ENCODE measurements at places on chromosomes 1 and 21.

- no peak for DNase-seq
These were observed 15.0 kb downstream of the ZNF496 start for GRCh38 chr1:247316590-247317197.

GRCh38 chr1:240666568-240667198 lies 54.7 kb upstream of the GREM2 start:
- DNase-seq = no peak

DNA sequence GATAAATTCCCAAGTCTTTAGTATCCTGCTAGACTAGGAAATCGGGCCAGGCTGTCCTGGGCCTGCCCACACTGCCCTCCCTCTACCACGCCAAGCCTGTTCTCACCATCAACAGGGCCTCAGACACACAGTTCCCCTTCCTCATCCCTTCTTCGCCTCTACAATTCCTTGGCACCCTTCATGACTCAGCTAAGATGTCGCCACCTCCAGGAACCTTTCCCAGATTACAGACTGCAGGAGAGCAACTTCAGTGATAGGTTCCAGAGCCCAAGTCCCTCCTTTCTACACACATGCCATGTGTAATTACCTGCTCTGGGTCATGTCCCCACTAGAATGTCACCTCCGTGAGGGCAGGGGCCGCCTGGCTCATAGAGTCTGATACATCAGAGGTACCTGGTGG lies 3.3 kb downstream of the RIMS3 start:
- DNase-seq = no peak

GRCh38 chr1:41411229-41411628 lies 50.0 kb downstream of the FOXO6 start:
- no peak for DNase-seq

GRCh38 chr1:172359491-172359999 lies 60.9 kb upstream of the C1orf105 start:
- no peak for DNase-seq

DNA sequence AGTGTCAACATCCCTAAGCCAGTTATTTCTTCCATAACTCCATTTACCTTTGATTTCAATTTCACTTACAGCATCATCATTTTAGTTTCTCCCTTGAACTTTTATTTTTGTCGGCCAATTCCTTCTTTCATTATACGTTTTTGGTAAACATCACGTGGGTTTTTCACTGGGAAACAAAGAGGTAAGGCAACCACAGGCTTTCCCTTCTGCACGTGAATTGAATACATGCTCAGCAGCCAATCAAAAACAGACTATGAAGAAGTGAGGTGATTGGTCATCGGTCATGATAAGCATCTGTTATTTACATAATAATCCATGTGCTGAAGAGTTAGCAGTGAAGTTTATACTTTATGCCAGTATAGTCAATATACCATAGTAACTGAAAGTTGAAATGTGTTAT lies 98.7 kb downstream of the NCAM2 start:
- no peak for DNase-seq

GRCh38 chr21:28516991-28517592 lies 475.6 kb downstream of the LTN1 start:
- DNase-seq = no peak

DNA sequence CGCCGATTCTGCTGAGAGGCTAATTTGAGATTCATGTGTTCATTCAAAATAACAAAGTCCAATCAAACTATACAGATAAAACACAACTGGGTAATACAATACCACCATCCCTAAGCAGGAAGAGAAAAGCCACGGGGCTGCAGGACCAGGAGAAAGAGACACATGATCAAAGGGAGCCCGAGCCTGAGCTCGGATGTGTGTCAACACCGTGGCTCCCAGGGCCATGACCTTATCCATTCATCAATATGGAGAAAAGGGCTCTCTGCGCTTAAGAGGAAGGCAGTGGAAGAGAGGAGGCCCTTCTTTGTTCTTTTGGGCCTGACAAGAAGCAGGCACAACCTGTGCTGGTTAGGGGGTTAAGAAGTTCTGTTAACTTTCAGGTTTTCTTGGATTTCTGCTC lies 56.7 kb downstream of the HUNK start:
- DNase-seq = no peak

DNA sequence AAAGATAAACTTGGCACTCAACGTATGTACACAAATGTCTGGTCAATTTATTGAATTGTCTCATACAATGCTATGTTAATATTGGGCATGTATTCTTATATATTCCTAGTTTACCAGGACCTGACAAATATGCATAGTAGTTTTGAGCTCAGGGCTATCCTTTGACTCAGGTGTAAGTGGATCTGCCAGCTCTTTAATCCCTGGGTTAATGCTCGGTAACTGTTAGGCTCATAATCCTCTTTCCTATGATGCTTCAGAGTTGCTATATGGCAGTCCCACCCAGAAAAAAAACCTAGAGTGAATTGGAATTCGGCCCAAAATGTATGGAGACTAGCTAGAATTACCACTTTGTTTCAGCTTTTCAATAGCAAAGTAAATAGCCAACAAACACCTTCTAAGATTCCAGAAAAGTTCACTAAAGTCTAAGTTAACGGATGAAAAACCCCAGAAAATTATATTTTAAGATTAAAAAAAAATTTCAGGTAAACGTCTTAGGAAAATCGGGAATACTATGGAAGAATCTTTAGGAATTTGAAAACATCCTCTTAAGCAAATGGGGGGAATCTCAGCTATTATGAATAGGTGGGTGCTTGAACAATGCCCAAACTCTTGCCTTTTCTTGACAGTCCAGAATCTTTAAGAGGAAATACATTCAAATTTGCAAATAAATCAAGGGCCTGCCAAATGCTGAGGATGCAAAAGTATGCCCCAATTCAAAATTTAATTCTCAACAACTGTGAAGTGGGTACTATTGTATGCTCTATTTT lies 10.9 kb downstream of the H3-3A start:
- no peak for DNase-seq

DNA sequence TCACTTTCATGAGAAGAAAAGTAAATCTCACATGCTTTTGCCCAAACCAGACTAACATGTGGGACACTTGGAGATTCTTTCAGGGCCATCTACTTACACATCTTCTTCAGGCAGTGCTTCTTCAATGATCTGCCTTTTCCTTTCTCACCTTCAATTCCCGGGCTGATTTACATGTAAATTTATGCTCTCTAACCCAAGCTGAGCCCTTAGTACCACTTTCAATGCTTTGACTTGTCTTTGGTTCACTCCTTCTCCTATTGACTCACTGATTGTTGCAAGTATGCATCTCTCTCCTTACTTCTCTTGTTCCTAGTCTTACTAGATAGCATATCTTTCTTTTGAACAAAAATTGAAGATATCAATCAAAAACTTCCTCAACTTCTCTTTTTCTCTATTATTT lies 154.2 kb upstream of the DEPDC1 start:
- DNase-seq = no peak

DNA sequence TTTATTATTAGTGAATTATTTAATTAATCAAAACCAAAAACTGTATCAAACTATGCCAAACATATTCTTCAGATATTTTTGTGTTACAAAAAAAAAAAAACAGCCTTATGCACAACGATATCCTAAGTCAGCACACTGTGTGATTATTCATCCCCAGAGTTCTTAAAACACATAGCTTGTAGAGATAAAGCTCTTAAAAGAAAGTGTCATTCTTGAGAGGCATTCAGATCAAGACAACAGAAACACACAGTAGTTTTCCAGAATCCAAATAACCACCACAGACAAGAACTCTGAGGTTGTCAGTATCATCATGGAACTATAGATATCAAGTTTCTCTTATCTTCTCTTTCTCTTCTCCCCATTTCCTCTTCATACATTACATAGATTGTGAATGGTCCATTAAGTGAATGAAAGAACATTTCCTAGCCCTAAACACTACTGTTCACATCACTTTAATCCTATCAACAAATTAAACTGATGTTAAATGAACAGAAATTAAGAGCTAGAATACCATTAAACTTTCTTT lies 13.5 kb downstream of the ZZZ3 start:
- DNase-seq = no peak

- DNase-seq = no peak
These were observed 72.6 kb upstream of the PGBD5 start for GRCh38 chr1:230498704-230499103.

- DNase-seq = no peak
These were observed 131.4 kb upstream of the RUNX3 start for GRCh38 chr1:25061261-25061995.

DNA sequence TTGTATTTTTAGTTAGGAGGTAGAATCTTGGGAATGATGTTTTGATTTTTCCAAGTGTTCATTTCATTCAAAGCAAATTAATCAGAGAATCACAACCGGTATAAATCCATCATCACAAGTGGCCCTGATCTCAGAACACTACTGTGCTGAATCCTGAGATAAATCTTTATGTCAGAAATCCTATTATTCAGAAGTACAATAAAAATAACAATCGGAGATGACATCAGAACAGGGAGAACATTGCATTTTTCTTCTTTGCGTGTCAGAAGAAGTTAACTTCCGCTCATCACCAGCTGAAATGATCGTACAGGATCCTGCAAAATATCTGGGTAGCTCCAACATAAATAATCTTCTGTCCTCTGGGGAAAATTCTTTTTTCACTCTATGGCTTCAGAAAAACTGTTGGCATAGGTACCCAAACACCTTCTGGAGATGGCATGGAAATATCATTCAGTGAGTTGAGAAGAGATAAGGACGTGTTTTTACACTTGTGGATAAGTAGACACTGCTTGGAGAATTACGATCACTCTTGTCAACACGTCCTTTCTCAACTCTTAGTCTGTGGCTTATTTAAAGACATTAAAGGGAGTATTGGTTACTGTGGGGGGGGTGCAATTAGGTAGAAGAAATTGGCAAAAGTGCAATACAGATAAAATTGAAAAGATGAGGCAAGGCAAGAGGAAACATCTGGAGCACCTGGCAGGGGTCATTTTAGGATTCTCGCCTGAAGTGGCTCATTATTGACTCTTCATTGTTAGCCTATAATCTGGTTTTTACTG lies 46.9 kb upstream of the SMYD2 start:
- DNase-seq = no peak

GRCh38 chr1:66596191-66596590 lies 62.2 kb downstream of the SGIP1 start:
- no peak for DNase-seq

- no peak for DNase-seq
These were observed 28.5 kb downstream of the COA7 start for GRCh38 chr1:52669696-52670095.

GRCh38 chr1:5601516-5601915 lies 390.7 kb downstream of the NPHP4 start:
- peak; percentile 72 for DNase-seq

DNA sequence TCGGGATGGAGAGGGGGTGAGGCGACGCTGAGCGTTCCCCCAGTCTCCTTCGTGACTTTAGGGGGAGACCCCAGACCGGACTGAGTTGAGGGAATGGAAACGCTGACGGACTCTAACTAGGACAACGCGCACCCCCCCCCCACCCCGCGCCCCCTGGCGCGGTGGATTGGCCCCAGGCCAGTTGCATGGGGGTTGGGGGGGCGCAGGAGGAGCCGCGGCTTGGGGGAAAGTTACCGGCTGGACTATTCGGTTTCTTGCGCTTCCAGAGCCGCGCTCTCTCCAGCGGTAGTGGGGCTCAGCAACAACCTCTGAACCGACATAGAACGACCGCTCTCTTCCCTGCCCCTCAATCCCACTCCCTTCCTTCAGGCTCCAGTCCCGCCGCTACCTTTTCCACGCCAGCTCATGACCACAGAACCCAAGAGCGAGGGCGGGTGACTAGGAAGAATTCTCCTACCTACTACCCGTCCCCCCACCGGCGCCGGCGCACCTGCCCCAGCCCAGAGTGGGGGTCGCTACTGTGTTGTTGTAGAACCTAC lies 694 bp downstream of the ZBTB7B start:
- no peak for DNase-seq

DNA sequence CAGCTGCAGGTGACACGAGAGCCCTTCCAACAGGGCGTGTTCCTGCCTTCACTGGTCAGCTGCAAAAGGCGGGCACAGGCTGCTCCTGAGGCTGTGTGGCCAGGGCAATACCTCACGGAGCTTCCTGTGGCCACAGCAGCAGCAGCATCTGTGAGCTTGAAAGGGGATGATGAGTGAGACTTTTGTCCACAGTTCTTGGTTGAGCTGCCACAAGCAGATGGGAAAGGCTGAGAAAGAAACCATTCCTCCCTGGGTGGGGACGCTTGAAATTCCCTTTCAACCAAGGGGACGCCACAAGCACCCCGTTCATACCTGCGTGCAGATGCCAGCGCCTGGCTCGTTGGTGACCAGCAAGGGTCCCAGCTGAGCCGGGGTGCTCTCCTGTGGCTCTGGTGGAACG lies 37.6 kb downstream of the B3GALT5 start:
- no peak for DNase-seq

GRCh38 chr21:18228060-18228739 lies 16.4 kb upstream of the CHODL start:
- DNase-seq = no peak

- DNase-seq = peak; percentile 97
These were observed 95.6 kb downstream of the LAMC2 start for GRCh38 chr1:183281553-183282091.

DNA sequence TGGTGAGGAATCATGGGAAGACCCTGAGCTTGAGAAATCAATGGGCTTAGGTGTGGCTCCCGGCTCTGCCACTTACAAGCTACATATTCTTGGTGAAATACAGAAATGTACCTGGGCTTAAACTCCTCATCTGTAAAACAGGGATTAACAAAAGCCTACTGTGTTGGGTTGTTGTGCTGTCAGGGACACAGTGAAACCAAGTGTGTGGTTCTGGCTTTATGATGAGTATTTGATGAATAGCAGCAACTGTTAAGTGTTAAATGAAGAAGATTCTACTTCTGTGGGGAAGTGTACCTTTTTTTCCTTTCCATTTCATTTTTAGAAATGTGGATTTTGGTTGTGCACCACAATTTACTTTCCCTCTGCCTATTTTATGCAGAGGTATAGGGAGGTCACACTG lies 41.1 kb upstream of the DUSP10 start:
- DNase-seq = no peak

- DNase-seq = no peak
These were observed 35.5 kb downstream of the OR10R2 start for GRCh38 chr1:158507511-158507910.

DNA sequence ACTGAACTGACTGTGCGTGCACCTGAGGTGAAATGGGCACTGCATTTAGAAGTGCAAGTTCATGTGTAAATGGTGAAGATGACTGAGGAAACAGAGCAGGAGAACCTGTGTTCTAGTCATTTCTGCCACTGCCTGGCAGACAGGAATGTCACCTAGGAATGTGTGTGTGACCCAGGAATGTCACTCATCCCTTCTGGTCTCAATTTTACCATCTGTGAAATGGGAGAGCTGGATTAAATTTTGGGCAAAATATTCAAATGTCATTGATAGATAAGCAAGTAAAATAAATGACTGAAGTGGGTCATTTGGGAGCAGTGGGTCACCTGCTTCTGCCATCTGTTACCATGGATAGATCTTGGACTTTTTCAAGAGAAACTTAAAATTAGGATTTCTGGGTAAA lies 42.2 kb downstream of the SLC35F3 start:
- no peak for DNase-seq
